ENCODE measurements at places on chromosomes 7 and 10. TPM values are rescaled to one million over a fixed set of nuclear protein-coding genes. Genes with fewer than 3 reads are reported as not detected.

DNA sequence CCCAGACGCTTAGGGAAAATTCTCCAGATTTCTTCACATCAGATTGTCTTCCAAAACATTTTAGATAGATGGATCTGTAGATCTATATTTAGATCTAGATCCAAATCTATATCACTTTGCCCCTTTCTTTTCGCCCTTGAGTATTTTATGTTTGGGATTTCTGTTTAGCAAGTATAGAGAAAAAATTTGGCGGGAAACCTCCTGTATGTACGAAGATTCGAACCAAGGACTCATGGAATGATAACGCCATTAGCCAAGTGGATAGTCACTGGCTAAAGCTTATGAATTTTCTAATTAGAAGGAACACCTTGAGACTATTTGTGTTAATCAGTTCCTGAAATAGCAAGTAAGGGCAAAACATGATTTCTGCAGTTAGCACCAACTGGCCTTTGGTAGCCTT lies 1.2 kb downstream of the THNSL1 start:
- no peak for DNase-seq

GRCh38 chr10:6171881-6172695 lies 30.6 kb upstream of the PFKFB3 start:
- peak; percentile 54 for DNase-seq

- DNase-seq = peak; percentile 76
Measured at GRCh38 chr10:103800789-103801540, 54.4 kb downstream of the SH3PXD2A start.

DNA sequence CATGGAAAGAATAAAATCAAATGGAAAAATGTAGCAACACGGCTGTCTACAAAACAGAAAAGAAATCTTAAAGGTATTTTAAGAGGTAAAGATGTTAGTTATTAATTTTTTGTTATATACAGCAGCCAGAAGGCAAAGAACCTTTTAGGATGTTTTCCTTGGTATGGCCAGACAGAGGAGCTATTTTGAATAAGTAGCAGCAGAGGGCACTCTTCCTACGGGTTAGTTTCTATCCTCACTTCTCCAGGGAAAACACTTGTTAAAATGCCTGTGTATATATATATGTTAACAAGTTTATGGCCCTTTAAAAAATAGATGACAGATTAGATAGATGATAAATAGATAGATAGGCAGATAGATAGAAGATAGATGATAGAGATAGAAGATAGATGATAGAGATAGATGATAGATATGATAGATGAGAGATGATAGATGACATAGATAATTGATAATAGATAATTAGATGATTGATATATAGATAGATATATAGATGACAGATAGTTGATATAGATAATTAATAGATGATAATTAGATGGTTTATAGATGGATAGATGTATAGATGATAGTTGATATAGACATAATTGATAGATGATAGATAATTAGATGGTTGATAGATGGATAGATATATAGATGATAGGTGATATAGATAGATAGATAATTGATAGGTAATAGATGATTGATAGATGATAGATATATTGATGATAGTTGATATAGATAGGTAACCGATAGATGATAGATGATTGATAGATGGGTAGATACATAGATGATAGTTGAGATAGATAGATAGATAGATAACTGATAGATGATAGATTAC lies 57.8 kb upstream of the WIPF3 start:
- DNase-seq = no peak

- DNase-seq = no peak
Measured at GRCh38 chr7:138665669-138666140, 35.5 kb downstream of the SVOPL start.

- no peak for DNase-seq
Measured at GRCh38 chr7:2158331-2159175, 74.2 kb downstream of the MAD1L1 start.

- no peak for DNase-seq
Measured at GRCh38 chr10:32943854-32944661, 14.0 kb downstream of the ITGB1 start.

The HPSE2 gene
- total RNA-seq = not detected

The CEP55 gene
- 91.3 TPM for total RNA-seq

DNA sequence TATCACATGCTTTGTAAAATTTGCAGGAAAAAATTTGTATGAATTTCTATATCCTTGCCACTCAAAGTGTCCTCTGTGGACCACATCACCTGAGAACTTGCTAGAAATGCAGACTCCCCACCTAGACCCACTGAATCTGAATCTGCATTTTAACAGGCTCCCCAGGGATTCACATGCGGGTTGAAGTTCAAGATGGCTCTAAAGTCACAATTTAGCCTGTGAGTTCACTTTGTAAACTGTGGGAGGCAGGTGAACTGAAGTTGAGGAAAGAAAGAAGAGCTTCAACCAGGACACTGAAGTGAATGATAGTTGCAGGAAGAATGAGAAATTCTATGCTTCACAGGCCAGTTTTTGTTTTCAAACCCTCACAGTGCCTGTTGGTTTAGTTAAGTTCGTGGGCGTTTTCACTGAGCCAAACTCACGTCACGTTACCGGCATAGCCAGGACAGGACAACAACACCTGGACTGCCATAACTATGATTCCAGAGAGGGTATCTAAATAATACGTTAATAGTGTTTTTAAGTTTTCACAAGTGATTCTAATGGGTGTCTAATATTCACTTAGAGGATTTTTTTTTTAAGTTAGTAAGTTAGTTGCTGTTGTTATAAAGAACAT lies 240.0 kb downstream of the PHTF2 start:
- no peak for DNase-seq

The ATXN7L1 gene
- 12.4 TPM for total RNA-seq

DNA sequence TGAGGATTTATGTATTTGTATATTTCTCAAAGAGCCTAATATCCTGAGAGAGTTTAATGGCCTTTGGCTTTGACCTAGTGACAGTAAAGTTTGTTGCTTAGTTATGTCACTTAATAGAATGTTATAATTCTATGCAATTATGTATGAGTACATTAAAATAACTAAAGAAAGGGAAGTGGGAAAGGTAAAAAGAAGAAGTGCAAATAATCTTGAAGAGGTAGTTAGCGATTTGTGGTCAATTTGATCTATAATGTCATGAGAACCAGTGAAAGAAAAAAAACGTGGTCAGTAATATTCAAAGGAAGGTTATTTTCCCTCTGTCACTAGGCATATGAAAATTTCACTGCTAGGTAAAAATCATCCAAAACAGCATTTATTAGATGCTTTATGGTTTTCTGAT lies 143.4 kb upstream of the LSM8 start:
- DNase-seq = no peak

The DGKI gene
- 5.4 TPM for total RNA-seq

DNA sequence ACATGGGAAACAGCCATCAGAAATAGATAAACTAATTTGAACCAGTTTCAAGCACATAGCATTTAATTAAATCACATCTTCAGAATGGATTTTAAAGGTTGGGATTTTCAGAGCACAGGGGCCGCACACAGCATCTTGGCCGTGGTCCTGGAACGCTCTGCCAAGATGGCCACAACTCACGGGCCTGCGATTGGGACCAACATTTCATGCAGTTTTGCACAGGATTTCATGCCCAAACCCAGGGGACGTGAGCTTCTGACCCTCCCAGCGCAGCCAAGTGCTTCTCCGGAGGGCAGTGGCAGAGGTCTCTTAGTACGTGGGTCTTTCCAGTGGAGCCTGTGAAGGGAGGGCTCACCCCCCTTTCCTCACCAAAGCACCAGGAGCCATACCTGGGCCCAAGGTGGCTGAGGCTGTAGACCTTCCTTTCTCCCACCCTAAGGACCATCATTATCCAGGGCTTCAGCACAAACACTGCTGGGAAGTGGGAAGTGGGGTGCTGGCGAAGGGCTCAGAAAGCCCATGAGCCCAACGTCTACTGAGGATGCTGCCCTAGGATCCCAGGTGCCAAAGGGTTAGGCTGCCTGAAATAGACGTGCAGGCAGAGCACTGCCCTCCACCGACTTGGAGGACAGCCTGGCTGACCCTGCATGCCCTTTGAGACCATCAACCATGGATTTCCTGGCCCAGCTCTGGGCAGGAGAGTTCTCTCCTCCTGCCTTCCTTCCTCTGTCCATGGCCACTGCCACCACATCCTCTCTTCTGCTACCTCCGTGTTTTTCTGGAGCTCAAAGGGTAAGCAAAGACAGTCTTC lies 611.2 kb upstream of the MGMT start:
- no peak for DNase-seq

DNA sequence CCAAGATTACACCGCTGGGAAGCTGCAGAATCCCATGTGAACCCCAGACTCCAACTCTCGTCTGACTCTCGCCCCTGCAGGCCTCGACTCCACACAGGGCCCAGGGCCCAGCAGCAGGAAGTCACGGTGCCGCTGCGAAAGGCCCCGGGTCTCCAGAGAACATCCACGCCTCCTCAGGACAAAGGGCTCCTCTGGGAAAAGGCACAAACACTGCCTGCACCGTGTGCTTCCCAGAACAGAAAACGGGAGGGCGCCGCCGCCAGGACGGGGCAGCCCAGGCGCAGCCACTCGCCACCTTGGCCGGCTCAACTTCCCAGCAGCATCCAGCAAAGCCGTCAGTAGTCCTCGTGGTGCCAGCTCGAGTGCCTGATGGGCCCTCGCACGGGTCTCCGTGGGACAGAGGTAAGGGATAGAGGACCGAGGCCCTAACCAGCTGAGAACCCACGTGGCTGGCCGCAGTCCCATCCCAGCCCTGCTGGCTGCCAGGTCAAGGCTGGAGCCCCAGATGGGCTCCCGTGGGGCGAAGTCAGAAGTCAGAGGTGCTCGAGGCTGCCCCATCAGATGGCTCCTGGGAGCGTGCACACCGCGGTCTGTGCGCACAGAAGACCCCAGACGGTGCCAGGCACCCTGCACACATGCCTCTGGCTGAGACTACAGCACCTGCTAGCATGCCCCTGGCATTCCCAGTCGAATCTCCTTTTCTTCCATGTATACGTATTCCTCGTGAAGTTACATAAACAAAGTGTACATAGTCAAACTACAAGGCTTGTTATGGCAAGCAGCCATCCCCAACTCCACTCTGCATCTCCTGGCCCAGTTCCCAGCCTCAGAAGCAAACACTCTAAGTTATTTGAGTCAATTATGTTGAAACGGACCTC lies 60.2 kb downstream of the MAD1L1 start:
- no peak for DNase-seq

GRCh38 chr10:6615971-6616370 lies 35.9 kb upstream of the PRKCQ start:
- DNase-seq = no peak

DNA sequence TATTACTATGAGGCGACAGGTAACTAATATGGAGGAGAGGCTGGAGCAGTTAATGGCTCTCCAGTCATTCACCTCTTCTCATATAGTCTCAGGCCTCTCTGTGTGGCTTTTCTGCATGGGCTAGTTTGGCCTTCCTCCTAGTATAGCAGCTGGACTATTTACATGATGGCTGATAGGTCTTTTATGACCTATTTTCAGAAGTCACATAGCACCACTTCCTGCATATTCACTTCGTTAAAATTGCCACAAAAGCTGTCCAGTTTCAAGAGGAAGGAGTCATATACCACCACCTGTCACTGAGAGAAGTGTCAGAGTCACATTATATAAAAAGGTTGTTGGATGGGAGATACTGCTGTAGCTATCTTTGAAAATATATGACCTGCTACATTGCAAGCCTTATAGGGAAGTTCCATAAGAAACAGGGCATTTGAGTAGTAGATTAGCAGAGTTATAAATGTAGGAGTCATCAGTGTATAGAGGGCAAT lies 8.0 kb upstream of the DMTF1 start:
- DNase-seq = no peak

The LRRTM3 gene
- not detected for total RNA-seq

The NCF1 gene
- total RNA-seq = 0.62 TPM

DNA sequence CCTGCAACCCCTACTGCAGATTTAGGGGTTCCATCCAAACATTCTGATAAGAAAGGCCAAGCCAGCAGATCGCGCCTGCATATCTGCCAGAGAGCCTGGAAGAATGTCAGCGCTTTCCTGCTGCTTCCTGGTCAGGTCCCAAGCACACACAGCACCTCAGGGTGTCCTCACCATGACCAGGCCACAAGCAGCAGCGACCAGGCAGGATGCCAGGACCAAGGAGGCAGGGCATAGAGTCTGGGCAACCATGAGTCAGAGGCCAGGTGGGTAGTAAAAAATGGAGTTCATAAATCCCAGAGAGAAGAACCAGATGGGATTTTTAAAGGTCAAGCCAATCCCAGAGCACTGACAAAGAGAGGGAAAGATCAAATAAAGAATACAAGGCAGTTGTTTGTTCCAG lies 5.5 kb upstream of the FAM131B start:
- no peak for DNase-seq

GRCh38 chr7:129635300-129636029 lies 23.9 kb downstream of the NRF1 start:
- peak; percentile 81 for DNase-seq

DNA sequence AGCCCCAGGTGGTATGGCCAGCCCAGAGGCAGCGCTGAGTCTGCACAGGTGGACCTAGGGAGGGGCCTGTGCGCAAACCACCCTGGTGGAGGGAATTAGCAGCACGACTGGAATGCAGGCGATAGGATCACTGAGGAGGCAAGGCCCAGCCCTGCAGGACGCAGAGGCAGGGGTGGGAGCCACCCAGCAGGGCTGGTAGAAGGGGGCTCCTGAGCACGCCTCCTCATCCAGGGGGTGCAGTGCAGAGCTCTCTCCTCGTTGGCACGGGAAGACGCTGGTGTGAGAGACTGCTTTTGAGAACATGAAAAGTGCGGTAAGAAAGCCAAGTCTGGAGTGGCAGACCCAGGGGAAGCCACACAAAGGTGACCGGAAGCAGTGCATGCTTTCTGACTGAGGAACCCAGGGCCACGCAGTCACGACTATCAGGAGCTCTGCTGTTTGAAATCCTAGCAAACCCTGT lies 6.0 kb downstream of the FXYD4 start:
- no peak for DNase-seq

DNA sequence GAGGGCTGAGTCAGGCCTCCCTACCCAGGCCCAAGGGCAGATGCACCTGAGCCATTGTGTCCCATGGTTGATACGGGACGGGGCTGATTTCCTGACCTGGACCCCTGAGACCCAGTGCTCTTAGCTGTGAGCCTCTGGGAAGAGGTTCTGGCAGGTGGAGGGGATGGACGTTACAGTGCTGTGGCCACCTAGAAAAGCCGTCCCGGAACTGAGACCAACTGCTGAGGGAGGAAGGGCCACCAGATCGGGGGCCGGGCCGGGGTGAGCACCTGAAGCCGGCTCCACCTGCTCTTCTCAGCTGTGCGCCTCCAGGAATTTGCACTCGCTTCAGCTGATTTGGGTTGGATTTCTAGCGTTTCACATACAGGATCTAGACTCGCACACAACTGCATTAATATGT lies 35.4 kb downstream of the CHST12 start:
- DNase-seq = no peak

Measured in activated CD4-positive, alpha-beta memory T cell treated with anti-CD3 and anti-CD28 coated beads for 36 hours (primary cell).